ENCODE measurements at places on chromosomes 7 and 10.

DNA sequence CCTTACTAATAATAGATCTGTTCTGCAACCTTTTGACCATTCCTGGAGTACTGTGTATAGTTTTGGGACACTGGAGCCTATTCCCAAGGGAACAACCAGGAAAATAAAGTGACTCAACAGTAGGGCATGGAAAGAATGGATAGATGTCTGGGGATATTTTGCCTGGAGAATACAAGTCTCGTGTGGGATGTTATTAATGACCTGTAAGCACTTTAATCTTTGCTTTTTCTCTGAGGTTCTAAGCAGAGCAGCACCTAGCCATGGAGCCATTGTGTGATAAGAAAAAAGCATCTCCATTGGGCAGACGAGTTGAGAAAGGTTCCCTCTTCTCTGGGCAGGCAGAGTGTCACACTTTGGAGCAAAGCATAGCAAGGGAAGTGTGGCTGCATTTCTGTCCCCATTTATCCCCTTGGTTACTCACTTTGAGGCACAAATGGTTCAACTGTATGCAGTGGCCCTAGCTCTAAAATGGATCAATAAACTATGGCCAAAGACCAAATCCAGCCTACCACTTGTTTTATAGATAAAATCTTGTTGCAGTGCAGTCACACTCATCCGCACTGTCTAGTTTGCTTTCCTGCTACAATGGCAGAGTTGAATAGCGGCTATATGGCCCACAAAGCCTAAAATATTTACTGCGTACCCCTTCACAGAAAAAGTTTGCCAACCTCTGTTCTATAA is 21.0 kb upstream of the CCDC71L start:
- no peak for DNase-seq

DNA sequence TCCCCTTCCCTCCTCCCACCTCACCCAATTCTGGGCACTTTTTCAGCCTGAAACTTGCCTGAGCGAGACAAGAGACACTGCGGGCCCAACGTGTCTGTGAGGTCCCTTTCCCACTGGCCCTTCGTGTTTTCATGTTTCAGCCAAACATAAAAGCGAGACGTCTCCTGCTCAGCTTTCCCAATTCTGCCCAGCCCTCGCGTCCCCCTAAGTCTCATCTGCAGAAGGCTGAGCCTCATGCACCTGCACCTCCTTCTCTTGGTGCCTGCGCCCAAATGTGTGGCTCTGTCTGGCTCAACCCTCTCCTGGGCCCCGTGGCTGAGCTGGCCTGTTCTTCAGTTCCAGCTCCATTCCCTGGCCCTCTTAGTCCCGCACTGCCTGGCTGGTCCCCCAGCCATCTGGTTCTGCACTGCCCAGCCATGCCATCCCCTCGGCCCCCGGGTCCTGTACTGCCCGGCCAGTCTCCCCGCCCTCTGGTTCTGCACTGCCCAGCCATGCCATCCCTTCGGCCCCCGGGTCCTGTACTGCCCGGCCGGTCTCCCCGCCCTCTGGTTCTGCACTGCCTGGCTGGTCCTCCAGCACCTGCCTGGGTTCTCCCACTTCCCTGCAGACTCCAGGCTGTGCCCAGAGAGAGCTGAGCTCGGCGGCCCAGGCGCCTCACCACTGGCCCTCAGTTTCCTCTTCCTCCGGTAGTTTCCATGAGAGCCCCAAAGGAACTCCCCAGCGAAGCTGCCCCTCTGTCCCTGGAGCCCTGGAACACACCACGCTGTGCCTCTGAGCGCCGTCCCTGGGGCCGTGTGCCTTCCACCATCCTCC is 224.1 kb downstream of the DNAJB6 start:
- DNase-seq: no peak

GRCh38 chr10:104937567-104937966 is 296.5 kb downstream of the SORCS3 start:
- DNase-seq: no peak

- no peak for DNase-seq
Observed at GRCh38 chr10:80064120-80064886, 14.2 kb upstream of the TMEM254 start.

DNA sequence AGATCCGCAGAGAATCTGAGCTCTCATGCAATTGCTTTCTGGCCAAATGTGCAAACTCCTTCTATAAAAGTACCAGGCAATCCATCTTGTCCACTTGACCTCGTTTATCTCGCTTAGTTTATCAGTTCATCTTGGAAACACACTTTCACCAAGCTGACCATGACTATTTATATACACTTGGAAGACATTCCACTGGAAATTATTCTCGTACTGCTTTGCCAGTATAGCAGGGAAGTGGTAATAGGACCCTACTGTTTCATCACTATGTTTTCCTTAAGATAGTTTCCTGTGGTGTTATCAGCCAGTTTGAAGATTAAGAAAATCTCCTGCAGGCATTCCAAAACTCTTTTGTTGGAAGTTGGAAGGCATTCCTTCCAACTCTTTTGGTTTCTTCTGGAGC is 115.3 kb upstream of the FAM171A1 start:
- DNase-seq: no peak

- no peak for DNase-seq
Observed at GRCh38 chr7:121517591-121517990, 121.5 kb upstream of the FAM3C start.

DNA sequence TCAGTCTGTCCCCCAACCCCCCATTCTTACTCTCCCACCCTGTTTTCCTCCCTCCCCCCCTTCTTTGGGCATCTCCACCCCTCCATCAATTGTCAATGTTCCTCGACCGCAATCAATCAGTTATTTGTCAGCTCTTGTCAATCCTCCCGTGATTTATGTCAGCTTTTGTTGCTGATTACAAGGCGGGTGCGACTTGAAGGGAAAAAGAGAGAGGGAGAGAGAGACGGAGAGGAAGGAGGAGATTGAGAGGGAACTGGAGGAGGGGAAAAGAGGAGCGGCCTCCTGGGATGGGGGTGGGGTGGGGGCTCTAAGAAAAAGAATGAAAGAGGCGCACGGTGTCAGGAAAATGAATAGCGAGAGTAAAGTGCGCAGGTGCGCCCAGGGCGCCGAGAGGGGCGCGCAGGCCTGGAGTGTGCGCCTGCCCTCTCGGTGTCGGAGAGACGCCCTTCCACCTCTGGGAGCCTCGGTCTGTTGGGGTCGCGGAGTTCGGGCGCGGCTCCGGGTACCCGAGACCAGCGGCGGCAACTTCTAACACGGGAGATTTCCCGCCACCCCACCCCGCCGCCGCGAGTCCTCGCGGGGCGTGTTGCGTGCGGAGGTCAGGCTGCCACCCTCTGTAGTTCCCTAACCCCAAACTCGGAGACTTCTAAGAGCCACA is 1.1 kb upstream of the ZNF503 start:
- peak; percentile 39 for DNase-seq

GRCh38 chr10:71584902-71585563 is 134.5 kb downstream of the C10orf105 start:
- DNase-seq: no peak

DNA sequence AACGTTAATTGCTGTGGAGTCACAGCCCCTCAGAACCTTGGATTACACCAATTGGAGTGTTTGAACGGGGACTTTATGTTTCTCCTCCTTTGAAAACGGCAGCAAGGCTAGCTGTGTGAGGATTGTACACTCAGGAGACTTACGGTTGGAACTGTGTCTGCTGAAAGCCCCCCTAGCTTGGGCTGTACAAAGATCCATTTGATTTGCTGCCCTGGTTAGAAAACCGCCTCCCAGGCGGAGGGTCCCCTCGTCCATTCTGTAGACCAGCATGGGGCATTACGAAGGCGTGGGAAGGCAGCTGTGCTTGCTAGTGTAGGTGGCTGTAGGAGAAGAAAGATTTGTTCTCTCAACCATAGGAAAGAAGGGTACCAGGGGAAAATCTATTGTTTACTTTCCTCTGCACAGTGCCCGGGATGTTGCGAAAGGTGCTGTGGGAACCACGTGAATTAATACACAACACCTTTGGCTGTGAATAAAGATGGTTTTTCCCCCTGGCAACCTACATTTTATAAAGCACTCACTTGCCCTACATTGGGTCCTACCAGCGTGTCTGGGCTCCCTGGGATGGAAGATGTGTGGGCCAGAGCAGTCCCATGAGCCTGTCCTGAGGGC is 73.4 kb upstream of the BTBD16 start:
- no peak for DNase-seq
